ENCODE measurements at places on chromosomes 4 and X. TPM values are rescaled to one million over a fixed set of nuclear protein-coding genes. Genes with fewer than 3 reads are reported as not detected.

The TBX22 gene
- not detected for total RNA-seq

The HERC5 gene
- total RNA-seq: 4.3 TPM

The AASDH gene
- 8.7 TPM for total RNA-seq

The GLRA2 gene
- total RNA-seq: not detected

The PCYT1B gene
- not detected for total RNA-seq

The LGI2 gene
- total RNA-seq: 2.1 TPM

The CXorf58 gene
- total RNA-seq: 1.1 TPM

The MTTP gene
- total RNA-seq: 2.7 TPM

The XG gene
- 0.24 TPM for total RNA-seq

The CFI gene
- total RNA-seq: 8.0 TPM

The HS3ST1 gene
- 0.42 TPM for total RNA-seq

The PPARGC1A gene
- 138 TPM for total RNA-seq

The NALF2 gene
- total RNA-seq: 11.7 TPM

The KDR gene
- 45.7 TPM for total RNA-seq

The SLC38A5 gene
- total RNA-seq: 0.66 TPM

The CHRNA9 gene
- not detected for total RNA-seq

The RCHY1 gene
- 42.5 TPM for total RNA-seq

The SOX3 gene
- not detected for total RNA-seq

The FAM241A gene
- 7.9 TPM for total RNA-seq

The F8A3 gene
- 18.0 TPM for total RNA-seq

The PRDX4 gene
- 35.7 TPM for total RNA-seq

The GYPE gene
- total RNA-seq: 0.21 TPM

The CENPI gene
- total RNA-seq: 0.56 TPM

The TMEM31 gene
- total RNA-seq: not detected

The KLHL34 gene
- 2.8 TPM for total RNA-seq

The MAGEB2 gene
- total RNA-seq: not detected
